Dermis lymphatic vessel endothelial cell (primary cell): ENCODE measurements at places on chromosomes 4 and X. TPM values are rescaled to one million over a fixed set of nuclear protein-coding genes. Genes with fewer than 3 reads are reported as not detected.

PPP4R3C gene
- total RNA-seq = not detected in 2 replicates

DMRTC1B gene
- not detected in 2 replicates for total RNA-seq

FAM149A gene
- 0.09 and 0.11 TPM in 2 replicates for total RNA-seq

TEX28 gene
- total RNA-seq = not detected in 2 replicates

SMIM10L2A gene
- total RNA-seq = 0.76 and 0.95 TPM in 2 replicates

PDCL2 gene
- total RNA-seq = not detected in 2 replicates

NRK gene
- total RNA-seq = 0.22 and 0.43 TPM in 2 replicates

N4BP2 gene
- 7.3 and 9.9 TPM in 2 replicates for total RNA-seq

FRMPD4 gene
- under 0.01 TPM in 1 of 2 replicates, not detected in the other for total RNA-seq

RIPPLY1 gene
- not detected in 2 replicates for total RNA-seq

KLHL2 gene
- 25.9 and 34.6 TPM in 2 replicates for total RNA-seq

SPANXB1 gene
- not detected in 2 replicates for total RNA-seq

MAEA gene
- total RNA-seq = 50.1 and 59.5 TPM in 2 replicates

SPANXA2 gene
- total RNA-seq = not detected in 2 replicates

IGFBP7 gene
- 851 and 1,319 TPM in 2 replicates for total RNA-seq

DCAF12L2 gene
- not detected in 2 replicates for total RNA-seq

CACNA1F gene
- total RNA-seq = under 0.01 TPM in 2 replicates

TSPAN6 gene
- total RNA-seq = 56.8 and 127 TPM in 2 replicates

ADH1A gene
- not detected in 2 replicates for total RNA-seq

HTR2C gene
- not detected in 2 replicates for total RNA-seq

LANCL3 gene
- total RNA-seq = 0.22 and 0.43 TPM in 2 replicates

DMD gene
- 0.77 and 2.3 TPM in 2 replicates for total RNA-seq

LGI2 gene
- under 0.01 TPM in 2 replicates for total RNA-seq

RBM47 gene
- under 0.01 TPM in 1 of 2 replicates, not detected in the other for total RNA-seq

WDFY3 gene
- total RNA-seq = 74.3 and 84.7 TPM in 2 replicates

GYPA gene
- total RNA-seq = not detected in 2 replicates

ADH7 gene
- total RNA-seq = not detected in 2 replicates

AGTR2 gene
- not detected in 2 replicates for total RNA-seq

HEPH gene
- 2.5 and 11.6 TPM in 2 replicates for total RNA-seq

USP11 gene
- total RNA-seq = 39.0 and 40.8 TPM in 2 replicates

MAML3 gene
- total RNA-seq = 3.6 and 5.6 TPM in 2 replicates

C1QTNF7 gene
- not detected in 2 replicates for total RNA-seq

MAGEB10 gene
- total RNA-seq = not detected in 2 replicates

APEX2 gene
- total RNA-seq = 5.1 and 5.7 TPM in 2 replicates

HMGB3 gene
- 26.1 and 37.0 TPM in 2 replicates for total RNA-seq

TEX13D gene
- total RNA-seq = not detected in 2 replicates

CSAG2 gene
- total RNA-seq = not detected in 2 replicates

GUCY2F gene
- total RNA-seq = under 0.01 TPM in 1 of 2 replicates, not detected in the other

PSAPL1 gene
- total RNA-seq = not detected in 2 replicates

TMSB15A gene
- 0.33 and 0.86 TPM in 2 replicates for total RNA-seq

NOCT gene
- total RNA-seq = 21.3 and 29.6 TPM in 2 replicates

XAGE1B gene
- not detected in 2 replicates for total RNA-seq

FDCSP gene
- not detected in 2 replicates for total RNA-seq
